CD4-positive, alpha-beta memory T cell (primary cell): ENCODE measurements at places on chromosomes 4 and X. TPM values are rescaled to one million over a fixed set of nuclear protein-coding genes. Genes with fewer than 3 reads are reported as not detected.
A peak's percentile ranks its signal among the peaks of the same experiment; 100 is the strongest.

GAGE2A gene
- polyA plus RNA-seq, result not detected

IRS4 gene
- polyA plus RNA-seq, result not detected

GAB3 gene
- 5.6 TPM for polyA plus RNA-seq

UGT2B10 gene
- not detected for polyA plus RNA-seq

RASGEF1B gene
- polyA plus RNA-seq, result 2.2 TPM

PNMA6F gene
- not detected for polyA plus RNA-seq

CHST7 gene
- polyA plus RNA-seq, result 16.2 TPM

- H3K4me3 ChIP-seq, result no peak overlapping the region
- H3K27me3 ChIP-seq, result no peaks in the 10 kb centered on the region
- H3K36me3 ChIP-seq, result no peaks in the 10 kb centered on the region
- DNase-seq, result no peak
- H3K27ac ChIP-seq, result no peak overlapping the region
- H3K4me1 ChIP-seq, result no peaks in the 10 kb centered on the region
Measured at GRCh38 chrX:55279832-55280231, 15.1 kb upstream of the PAGE3 start.

DNA sequence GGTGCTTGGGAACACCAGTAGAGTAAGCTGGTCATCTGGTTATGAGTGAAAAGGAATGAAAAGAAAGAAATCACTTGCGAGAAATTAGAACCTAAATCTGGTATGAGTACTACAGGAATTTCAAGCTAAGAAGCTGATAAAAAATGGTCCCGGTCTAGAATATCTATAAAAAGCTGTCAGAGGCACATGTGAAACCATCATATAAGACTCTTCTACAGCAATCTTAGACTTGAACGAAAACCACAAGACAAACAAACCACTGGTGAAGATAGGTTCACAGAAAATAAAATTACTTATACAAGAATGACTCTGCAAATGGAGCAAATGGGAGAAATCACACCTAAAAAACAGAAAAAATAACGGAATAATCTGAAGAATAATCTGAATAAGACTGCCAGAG is 69.9 kb downstream of the KDR start:
- H3K4me3 ChIP-seq, result no peak overlapping the region
- no peaks in the 10 kb centered on the region for H3K36me3 ChIP-seq
- no peak for DNase-seq

DNA sequence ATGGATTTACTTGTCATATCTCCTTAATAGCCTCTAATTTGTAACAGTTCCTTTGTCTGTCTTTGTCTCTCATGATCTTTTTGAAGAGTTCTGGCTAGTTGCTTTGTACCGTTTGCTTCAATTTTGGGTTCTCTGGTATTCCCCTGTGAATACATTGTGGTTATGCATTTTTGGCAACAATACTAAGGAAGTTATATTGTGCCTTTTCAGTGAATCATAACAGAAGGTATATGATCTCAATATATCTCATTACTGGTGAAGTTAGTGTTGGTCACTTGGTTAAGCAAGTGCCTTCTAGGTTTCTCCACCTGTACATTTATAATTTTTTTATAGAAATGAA is 48.6 kb downstream of the DCLK2 start:
- no peaks in the 10 kb centered on the region for H3K27me3 ChIP-seq
- DNase-seq, result no peak
- H3K4me3 ChIP-seq, result no peak overlapping the region
- H3K4me1 ChIP-seq, result no peaks in the 10 kb centered on the region
- no peak overlapping the region for H3K27ac ChIP-seq
- H3K36me3 ChIP-seq, result no peaks in the 10 kb centered on the region

DNA sequence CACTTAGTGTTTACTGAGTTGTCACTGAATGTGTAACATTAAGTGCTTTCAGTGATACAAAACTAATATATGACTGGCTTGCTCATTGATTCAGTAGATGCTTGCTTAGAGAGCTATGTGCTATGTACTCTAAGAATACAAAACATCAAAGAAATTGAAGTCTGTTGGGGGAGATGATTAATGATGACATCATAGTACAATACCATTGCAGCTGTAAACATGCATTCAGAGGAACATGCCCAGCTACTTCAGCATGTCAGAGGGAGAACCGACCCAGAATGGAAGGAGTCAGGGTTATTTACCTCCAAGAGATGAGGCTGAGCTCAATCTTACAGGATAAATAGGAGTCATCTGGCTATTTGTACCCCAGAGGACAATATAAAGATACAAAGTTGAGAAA is 290.8 kb downstream of the TENM3 start:
- H3K27ac ChIP-seq, result no peak overlapping the region
- DNase-seq, result no peak
- no peaks in the 10 kb centered on the region for H3K36me3 ChIP-seq

- DNase-seq, result no peak
- H3K27me3 ChIP-seq, result no peaks in the 10 kb centered on the region
- H3K36me3 ChIP-seq, result no peaks in the 10 kb centered on the region
- no peak overlapping the region for H3K4me3 ChIP-seq
- no peak overlapping the region for H3K27ac ChIP-seq
- H3K4me1 ChIP-seq, result no peaks in the 10 kb centered on the region
Measured at GRCh38 chr4:186717556-186717955, 6.1 kb downstream of the FAT1 start.

GRCh38 chr4:6322761-6323566 is 53.3 kb downstream of the WFS1 start:
- no peak overlapping the region for H3K27ac ChIP-seq
- no peaks in the 10 kb centered on the region for H3K27me3 ChIP-seq
- no peaks in the 10 kb centered on the region for H3K4me1 ChIP-seq
- H3K36me3 ChIP-seq, result no peaks in the 10 kb centered on the region
- no peak for DNase-seq

- no peak for DNase-seq
- no peaks in the 10 kb centered on the region for H3K36me3 ChIP-seq
- no peak overlapping the region for H3K4me3 ChIP-seq
- peaks cover 12% of the 10 kb centered on the region for H3K4me1 ChIP-seq
- no peaks in the 10 kb centered on the region for H3K27me3 ChIP-seq
Measured at GRCh38 chr4:1191621-1192020, 19.2 kb upstream of the SPON2 start.

GRCh38 chr4:149187726-149188125 is 627.9 kb downstream of the IQCM start:
- H3K4me3 ChIP-seq, result no peak overlapping the region
- H3K27me3 ChIP-seq, result no peaks in the 10 kb centered on the region
- no peaks in the 10 kb centered on the region for H3K4me1 ChIP-seq
- DNase-seq, result no peak
- no peak overlapping the region for H3K27ac ChIP-seq

- no peaks in the 10 kb centered on the region for H3K36me3 ChIP-seq
- H3K27me3 ChIP-seq, result no peaks in the 10 kb centered on the region
- no peak overlapping the region for H3K4me3 ChIP-seq
- H3K27ac ChIP-seq, result no peak overlapping the region
- H3K4me1 ChIP-seq, result no peaks in the 10 kb centered on the region
Measured at GRCh38 chr4:27429364-27429871, 568.8 kb downstream of the STIM2 start.

DNA sequence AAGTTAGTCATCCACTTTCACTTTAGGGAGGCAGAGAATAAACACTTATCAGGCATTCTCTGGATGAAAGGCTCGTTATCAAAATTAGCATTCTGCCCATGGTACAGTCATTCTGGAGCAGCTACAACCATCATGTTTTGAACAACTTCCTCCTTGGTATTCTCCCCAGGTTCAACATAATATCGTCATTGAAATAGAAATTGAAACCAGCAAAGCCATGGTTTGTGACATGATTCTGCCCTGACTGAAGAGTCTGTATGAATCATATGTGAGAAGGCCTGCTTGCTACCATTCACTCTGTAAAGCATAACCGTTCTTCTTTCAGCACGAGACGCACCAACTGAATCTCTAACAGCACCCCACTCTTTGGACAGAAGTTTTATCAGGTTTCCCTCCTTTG is 127.5 kb upstream of the RADX start:
- H3K4me1 ChIP-seq, result peaks cover 16% of the 10 kb centered on the region
- H3K27me3 ChIP-seq, result no peaks in the 10 kb centered on the region
- no peaks in the 10 kb centered on the region for H3K36me3 ChIP-seq
- H3K4me3 ChIP-seq, result peak overlapping the region; percentile 34
- H3K27ac ChIP-seq, result peak overlapping the region; percentile 12

DNA sequence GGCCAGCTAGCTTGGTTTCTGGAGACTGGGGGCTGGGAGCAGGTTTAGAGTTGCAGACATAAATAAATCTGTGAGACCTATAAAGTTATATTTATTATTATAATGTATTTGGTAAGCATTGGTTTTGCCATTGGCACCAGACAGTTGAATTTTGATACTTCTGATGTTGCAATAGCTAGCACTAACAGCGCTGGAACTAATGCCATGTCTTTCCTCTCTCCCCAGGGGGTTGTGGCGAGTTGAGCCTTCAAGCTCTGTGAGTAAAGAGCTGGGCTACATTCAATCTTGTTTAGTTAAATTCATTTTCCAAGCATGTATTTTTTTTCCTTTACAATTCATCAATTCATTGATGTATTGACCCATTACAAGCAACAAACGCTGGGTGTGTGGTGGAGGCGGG is 358.7 kb upstream of the NR3C2 start:
- H3K36me3 ChIP-seq, result no peaks in the 10 kb centered on the region
- no peak for DNase-seq
- no peaks in the 10 kb centered on the region for H3K4me1 ChIP-seq

DNA sequence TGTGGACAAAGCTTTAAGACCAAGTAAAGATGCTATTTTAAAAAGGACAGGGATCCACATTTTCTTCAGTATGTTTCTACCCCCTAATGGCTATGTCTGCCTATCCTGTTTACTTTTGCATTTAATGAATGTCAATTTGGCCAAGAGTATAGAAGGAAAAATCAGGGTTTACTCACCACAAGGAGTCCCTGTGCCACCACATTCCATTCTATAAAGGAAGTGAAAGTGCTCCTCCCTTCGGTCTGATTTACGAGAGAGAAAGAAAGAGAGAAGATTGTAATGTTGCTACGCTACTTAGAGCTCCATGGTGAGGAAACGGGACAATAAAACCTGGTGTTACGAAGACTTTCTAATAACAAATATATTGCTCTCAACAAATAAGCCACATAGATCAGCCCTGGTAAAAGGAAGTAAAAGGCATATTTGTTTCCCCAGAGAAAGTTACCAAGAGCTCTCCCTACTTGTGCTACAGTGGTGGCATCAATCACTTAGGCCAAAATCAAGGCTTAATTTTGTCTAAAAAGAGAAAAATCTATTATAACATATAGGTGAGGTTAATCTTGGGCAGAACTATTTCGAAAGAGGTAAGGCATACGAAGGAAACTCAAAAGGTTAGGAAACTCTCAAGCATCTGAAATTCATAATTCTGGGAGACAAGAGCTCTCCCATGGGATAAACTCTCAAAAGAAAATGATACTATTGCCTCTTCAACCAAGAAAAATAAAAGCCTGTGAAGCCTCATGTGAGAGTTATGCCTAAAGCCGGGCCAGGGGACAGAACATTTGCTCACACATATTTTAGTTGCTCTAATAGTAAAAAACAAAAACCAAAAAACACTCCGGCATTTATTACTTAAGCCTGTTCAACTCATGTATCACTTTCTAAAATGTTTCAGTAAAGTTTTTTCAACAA is 29.5 kb downstream of the TAPT1 start:
- no peak for DNase-seq
- no peaks in the 10 kb centered on the region for H3K4me1 ChIP-seq
- H3K27me3 ChIP-seq, result no peaks in the 10 kb centered on the region
- no peak overlapping the region for H3K27ac ChIP-seq

GRCh38 chrX:103414561-103414960 is 38.2 kb downstream of the BEX3 start:
- no peaks in the 10 kb centered on the region for H3K27me3 ChIP-seq
- H3K27ac ChIP-seq, result no peak overlapping the region
- no peak overlapping the region for H3K4me3 ChIP-seq
- H3K4me1 ChIP-seq, result no peaks in the 10 kb centered on the region
- H3K36me3 ChIP-seq, result no peaks in the 10 kb centered on the region

GRCh38 chr4:81919223-81919622 is 447.5 kb upstream of the RASGEF1B start:
- no peak overlapping the region for H3K4me3 ChIP-seq
- no peaks in the 10 kb centered on the region for H3K27me3 ChIP-seq
- H3K4me1 ChIP-seq, result no peaks in the 10 kb centered on the region
- H3K36me3 ChIP-seq, result no peaks in the 10 kb centered on the region

DNA sequence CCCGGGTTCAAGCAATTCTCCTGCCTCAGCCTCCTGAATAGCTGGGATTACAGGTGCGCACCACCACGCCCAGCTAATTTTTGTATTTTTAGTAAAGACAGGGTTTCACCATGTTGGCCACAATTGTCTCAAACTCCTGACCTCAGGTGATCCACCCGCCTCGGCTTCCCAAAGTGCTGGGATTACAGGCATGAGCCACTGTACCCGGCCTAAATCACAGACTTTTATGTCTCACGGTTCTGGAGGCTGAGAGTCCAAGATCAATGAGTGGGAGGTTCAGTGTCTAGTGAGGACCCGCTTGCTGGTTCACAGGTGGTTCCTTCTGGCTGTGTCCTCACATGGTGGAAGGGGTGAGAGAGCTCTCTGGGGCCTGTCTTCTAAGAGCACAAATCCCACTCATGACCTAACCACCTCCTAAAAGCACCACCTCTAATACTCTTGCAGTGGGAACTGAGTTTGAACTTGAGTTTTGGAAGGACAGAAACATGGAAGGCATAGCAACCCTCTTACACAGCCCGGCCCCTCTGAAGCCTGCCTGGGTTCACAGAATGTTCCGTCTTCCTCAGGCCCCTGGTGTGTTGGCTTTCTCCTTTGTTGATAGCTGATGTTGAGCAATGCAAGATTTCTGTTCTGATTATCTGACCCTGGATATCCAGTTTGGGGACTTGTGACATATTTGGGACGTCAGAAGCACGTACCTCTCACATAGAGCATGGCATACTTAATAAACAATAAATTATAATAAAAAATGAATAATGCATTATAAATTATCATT is 1.9 kb upstream of the AKAP17A start:
- no peaks in the 10 kb centered on the region for H3K27me3 ChIP-seq
- no peak overlapping the region for H3K4me3 ChIP-seq
- DNase-seq, result no peak
- no peak overlapping the region for H3K27ac ChIP-seq
- peaks cover 28% of the 10 kb centered on the region for H3K4me1 ChIP-seq
